Activated B cell treated with CpG ODN at 0.5 μM for 24 hours (primary cell): ENCODE measurements at places on chromosomes 7 and 10. TPM values are rescaled to one million over a fixed set of nuclear protein-coding genes. Genes with fewer than 3 reads are reported as not detected.

DNA sequence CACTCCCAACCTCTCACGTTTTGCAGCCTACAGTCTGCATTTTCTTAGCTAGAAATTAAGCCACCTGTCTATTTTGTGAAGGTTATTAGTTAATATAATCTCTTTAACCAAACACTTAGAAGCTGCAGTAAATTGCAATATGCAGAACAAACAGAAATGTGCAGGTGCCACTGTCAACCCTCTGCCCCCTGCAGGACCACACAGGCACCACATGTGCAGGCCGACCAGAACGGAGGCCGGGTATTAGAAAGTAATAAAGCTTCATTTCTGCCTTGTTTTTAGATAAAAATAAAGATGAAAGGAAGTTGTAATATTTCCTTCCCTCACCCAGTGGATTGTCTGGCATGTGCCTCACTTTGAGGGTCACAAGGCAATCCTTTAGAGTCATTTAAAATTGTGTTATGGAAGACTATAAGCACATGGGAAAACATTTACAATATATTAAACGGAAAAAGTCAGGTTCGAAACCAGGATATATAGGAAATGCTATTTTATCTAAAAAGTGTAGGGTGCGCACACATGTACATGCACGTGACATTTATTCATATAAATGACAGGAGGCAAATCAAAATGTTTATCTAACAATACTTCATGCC lies 158.2 kb downstream of the ARHGAP12 start:
- no peak for DNase-seq
- no peak overlapping the region for H3K27ac ChIP-seq
- no peak overlapping the region for H3K4me3 ChIP-seq
- H3K36me3 ChIP-seq = no peaks in the 10 kb centered on the region
- H3K27me3 ChIP-seq = no peaks in the 10 kb centered on the region
- H3K4me1 ChIP-seq = no peaks in the 10 kb centered on the region

DNA sequence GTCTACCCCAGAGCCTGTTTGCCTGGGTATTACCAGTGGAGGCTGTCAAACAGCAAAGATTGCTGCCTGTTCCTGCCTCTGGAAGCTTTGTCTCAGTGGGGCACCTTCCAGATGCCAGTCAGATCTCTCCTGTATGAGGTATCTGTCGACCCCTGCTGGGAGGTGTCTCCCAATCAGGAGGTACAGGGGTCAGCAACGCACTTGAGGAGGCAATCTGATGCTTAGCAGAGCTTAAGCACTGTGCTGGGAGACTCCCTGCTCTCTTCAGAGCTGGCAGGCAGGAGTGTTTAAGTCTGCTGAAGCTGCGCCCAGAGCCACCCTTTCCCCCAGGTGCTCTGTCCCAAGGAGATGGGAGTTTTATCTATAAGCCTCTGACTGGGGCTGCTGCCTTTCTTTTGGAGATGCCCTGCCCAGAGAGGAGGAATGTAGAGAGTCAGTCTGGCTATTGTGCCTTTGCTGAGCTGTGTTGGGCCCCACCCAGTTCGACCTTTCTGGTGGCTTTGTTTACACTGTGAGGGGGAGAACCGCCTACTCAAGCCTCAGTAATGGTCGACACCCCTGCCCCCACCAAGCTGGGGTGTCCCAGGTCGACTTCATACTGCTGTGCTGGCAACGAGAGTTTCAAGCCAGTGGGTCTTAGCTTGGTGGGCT lies 62.2 kb downstream of the PPP1R9A start:
- no peak for DNase-seq
- no peaks in the 10 kb centered on the region for H3K36me3 ChIP-seq

Gene DNAH11
- 0.02 TPM in 1 of 2 replicates, not detected in the other for total RNA-seq

Gene TET1
- 0.54 and 0.69 TPM in 2 replicates for total RNA-seq
